Type B pancreatic cell (in vitro differentiated cells): ENCODE measurements at places on chromosomes 13 and 19.

DNA sequence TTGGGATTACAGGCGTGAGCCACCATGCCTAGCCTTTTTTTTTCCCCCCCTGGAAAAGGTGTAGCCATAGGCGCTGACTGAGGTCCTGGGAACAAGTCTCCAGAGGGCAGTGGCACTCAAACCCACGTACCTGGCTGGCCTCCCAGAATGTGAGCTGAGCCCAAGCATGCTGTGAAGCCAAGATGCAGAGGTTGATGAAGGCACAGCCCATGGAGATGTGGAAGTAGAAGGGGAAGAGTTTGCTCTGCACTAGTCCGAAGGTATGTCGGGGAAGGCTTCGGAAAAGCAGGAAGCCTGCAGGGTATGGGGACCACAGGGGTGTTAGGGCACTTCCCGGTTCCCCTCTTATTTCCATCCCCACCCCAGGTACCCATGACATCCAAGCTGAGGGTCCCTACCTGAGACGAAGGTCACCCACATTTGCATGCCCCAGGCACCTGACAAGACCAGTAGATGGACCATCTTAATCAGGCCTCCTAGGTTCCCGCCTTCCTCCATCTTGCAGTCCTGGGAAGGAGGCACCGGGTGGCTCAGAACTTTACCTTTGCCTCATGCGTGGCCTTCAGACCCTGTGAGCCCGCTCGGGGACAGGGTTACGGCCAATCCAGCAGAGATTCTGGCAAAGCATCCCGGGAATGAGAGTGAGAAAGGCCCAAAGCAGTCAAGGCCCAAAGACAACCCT lies 805 bp downstream of the TMEM205 start:
- H3K36me3 ChIP-seq: no peaks in the 10 kb centered on the region
- no peak for DNase-seq
- peaks cover 28% of the 10 kb centered on the region for H3K4me1 ChIP-seq

DNA sequence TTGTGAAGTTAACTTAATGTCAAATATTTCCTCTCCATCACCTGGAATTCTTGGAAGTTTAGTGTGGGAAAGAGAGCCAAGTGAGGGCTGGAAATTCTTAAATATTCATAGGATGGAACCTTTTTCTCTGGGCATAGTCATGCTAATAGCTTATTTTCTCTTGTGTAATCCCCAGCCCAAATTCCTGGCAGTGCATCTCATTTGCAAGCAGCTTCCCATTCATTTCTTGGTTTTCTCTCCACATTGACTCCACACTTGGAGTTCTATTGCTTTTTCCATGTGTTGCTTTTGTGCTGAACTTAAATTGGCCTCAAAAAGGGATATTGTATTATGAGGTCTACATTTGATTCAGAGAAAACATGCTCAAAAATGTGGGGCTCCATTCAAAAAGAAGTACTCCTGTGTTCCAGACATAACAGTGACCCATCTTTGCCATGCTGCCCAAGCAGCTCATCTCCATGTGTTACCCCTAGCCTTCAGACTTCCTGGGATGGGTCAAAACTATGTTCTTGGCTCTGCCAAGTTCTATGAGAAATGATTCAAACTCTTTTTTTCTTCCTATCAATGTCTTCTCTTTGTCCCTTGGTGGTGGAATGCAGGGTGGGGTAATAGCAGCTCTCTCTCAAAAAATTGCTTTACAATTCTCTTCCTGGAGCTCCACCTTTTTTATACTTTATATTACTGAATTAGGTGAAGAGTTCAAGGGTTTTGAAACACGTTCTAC lies 2471.5 kb downstream of the PCDH9 start:
- peaks cover 6% of the 10 kb centered on the region for H3K4me1 ChIP-seq
- H3K36me3 ChIP-seq: no peaks in the 10 kb centered on the region
- no peak for DNase-seq
- H3K27ac ChIP-seq: peak overlapping the region; percentile 27
- no peaks in the 10 kb centered on the region for H3K27me3 ChIP-seq

GRCh38 chr13:60511637-60512036 lies 114.6 kb downstream of the TDRD3 start:
- H3K4me3 ChIP-seq: no peak overlapping the region
- no peaks in the 10 kb centered on the region for H3K27me3 ChIP-seq
- H3K36me3 ChIP-seq: peaks cover 46% of the 10 kb centered on the region
- H3K27ac ChIP-seq: no peak overlapping the region
- H3K4me1 ChIP-seq: no peaks in the 10 kb centered on the region

DNA sequence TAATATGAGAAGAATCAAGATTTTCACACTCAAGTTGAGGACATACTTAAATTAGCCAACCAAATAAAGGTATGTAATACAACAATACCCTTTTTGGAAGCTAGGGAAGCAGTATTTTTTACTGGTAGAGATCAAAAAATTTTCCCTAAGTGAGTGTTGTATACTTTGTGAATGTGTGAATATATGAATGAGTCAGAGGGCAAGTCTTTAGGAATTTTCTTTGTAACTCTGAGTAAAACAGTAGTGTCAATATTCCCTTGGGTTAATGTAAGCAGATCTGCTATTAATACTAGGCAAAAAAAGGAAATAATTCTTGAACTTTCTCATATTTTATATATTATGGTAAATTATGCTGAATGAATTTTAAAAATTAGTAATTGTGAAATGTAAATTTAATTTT lies 1161.8 kb upstream of the MIR17HG start:
- DNase-seq: no peak
- H3K27me3 ChIP-seq: no peaks in the 10 kb centered on the region
- no peak overlapping the region for H3K4me3 ChIP-seq
- H3K27ac ChIP-seq: no peak overlapping the region
- no peaks in the 10 kb centered on the region for H3K4me1 ChIP-seq

GRCh38 chr19:15551293-15552004 lies 43.1 kb downstream of the CYP4F22 start:
- no peak overlapping the region for H3K27ac ChIP-seq
- H3K4me1 ChIP-seq: peaks cover 4% of the 10 kb centered on the region
- peaks cover 26% of the 10 kb centered on the region for H3K27me3 ChIP-seq
- no peak overlapping the region for H3K4me3 ChIP-seq

DNA sequence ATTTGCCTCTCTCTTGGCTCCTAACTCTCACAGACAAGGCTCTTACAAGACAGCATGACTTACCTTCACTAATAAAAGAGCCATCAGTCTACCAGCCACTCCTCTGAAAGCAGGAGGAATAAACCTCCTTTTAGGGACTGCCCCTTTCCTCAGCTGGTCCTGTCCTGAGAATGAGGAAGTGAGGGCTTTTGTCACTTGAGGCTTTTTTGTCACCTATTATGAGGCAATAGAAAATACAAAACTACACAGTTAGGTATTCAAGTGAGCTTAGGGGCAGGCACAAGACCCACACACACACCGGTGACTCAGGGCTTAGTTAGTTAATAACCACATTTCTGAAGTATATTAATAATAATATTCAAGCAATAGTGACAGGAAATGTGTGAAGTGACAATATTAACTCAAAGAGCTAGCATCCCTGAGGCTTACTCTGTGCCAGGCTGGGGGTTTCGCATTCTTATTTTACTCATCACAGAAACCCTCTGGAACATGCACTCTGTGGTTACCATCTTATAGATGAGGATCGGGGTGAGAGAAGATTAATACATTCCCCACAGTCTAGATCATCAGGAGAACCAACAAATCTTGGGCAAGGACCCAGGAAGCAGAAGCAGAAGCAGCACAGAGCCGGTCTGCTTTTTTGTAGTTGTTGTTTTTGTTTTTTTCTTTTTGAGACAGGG lies 379.9 kb downstream of the LIG4 start:
- H3K4me1 ChIP-seq: no peaks in the 10 kb centered on the region
- H3K27me3 ChIP-seq: peaks cover 15% of the 10 kb centered on the region
- no peak for DNase-seq

GRCh38 chr13:113863524-113864272 lies at the start of gene GAS6:
Gene GAS6, minus strand, starts transcription at chr13:113864076. Its CDS starts 156 bp downstream, at chr13:113863920.
- H3K27ac ChIP-seq: peak within 1 kb of the TSS; percentile 82
- peaks cover 31% of the 10 kb centered on the region for H3K4me1 ChIP-seq
- H3K36me3 ChIP-seq: peaks cover 8% of the 10 kb centered on the region

DNA sequence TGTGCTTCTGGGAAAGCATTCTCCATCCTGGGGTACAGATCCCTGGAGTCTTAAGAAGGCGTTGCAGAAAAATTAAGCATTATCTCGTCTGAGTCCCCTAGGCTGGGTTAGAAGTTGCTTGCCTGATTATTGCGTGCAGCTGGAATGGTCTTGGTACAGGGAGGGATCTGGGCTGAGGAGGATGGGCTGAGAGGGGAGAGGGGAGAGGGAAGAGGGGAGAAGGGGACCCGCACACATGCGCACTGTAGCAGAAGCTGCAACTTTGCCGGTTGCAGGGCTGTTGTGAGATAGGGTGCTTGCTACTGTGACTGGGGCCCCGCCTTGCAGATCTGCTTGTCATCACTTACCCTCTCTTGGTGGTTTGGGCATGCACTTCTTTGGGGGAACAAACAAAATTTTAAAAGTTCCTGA lies 316.8 kb downstream of the DLEU7 start:
- no peak overlapping the region for H3K4me3 ChIP-seq
- peaks cover 6% of the 10 kb centered on the region for H3K27me3 ChIP-seq
- peaks cover 54% of the 10 kb centered on the region for H3K4me1 ChIP-seq

GRCh38 chr13:70042193-70042592 lies 65.4 kb upstream of the ATXN8OS start:
- no peak overlapping the region for H3K4me3 ChIP-seq
- H3K36me3 ChIP-seq: no peaks in the 10 kb centered on the region
- H3K4me1 ChIP-seq: no peaks in the 10 kb centered on the region
- H3K27me3 ChIP-seq: no peaks in the 10 kb centered on the region
- no peak overlapping the region for H3K27ac ChIP-seq

DNA sequence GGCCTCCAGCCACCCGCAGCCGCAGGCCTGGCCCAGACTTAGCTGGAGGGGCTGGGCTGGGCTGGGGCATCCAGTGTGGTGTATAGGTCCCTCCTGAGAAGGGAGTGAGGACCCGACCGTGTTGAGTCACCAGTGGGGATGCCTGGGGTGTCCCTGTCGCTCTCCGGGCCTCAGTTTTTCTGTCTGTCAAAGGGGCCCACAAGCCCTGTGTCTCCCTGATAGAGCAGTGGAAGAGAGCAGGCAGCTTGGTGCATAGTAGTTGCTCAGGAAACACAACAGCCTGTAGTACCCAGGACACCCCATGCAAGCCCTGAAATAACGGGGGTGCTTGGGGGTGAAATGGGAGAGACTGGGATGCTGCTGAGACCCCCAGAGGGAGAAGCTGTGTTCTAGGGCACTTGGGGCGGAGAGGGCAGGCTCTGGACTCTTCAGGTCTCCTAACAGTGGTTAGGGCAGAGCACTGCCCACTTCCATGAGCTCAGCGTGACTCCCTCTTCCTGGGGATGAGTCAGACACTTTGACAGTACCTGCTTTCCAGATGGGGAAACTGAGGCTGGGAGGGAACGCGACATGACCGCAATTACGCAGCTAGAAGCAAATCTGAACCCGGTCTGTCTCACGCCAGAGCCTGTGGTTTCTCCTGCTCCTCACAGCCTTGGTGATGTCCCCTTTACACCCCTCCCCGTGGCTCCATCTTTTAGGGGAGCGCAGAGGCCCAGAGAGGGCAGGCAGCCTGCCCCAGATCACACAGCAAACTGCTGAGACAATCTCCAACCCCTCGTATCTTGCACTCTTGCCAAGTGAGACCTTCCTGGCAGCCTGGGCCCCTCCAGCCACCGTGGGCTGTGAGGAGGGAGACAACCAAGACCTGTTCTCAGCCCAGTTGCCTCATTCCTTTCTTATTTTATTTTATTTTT lies 692 bp downstream of the SULT2B1 start:
- H3K4me1 ChIP-seq: peaks cover 18% of the 10 kb centered on the region
- no peaks in the 10 kb centered on the region for H3K36me3 ChIP-seq
- H3K4me3 ChIP-seq: no peak overlapping the region
- peak overlapping the region; percentile 97 for H3K27ac ChIP-seq

- H3K4me3 ChIP-seq: no peak overlapping the region
- no peaks in the 10 kb centered on the region for H3K27me3 ChIP-seq
- no peaks in the 10 kb centered on the region for H3K36me3 ChIP-seq
- peaks cover 20% of the 10 kb centered on the region for H3K4me1 ChIP-seq
- no peak overlapping the region for H3K27ac ChIP-seq
Measured at GRCh38 chr13:48583859-48584311, 51.0 kb upstream of the RCBTB2 start.

DNA sequence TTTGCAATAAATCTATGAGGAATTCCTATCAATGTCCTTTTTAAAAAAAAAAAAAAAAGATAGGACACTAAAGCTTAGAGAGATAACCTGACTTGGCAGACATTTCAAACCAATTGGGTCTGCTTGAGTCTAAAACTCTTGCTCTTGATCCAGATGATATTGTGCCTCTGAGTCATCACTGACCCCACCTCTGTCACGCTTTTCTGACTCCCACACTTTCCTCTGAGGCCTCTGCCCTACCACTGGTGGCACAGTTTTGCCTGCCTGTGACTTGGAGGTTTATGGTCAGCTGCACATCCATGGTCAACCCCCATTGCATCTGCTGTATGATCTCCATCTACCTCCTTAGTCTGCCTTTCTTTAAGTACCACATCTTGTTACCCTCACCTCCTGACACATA lies 328.7 kb downstream of the SPRY2 start:
- peaks cover 11% of the 10 kb centered on the region for H3K4me1 ChIP-seq
- no peak overlapping the region for H3K27ac ChIP-seq
- no peaks in the 10 kb centered on the region for H3K27me3 ChIP-seq
- no peak for DNase-seq

DNA sequence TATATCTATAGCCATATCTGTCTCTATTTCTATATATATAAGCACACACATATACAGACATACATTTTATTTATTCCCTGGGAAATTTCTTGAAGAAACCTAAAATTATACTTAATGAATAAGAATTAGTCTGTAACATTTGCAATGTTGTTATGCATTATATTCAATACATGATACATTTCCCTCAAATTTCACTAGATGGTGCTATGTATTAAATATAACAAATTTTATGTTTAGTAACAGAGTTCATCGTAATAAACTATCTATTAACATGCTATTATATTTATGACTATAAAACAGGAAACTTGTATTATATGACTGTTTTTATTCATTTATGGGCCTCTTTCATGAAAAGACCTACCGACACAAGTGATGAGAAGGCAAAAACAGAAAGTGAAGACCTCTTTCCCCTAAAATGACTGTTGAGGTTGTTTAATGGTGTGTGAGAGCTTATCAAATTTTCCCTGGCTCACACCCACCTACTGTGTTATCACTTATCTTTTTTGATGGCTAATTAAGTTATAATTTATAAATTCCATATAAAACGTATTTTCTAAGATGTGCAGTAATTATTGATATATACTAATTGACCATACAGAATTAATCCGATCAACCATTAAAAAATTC lies 881.9 kb downstream of the SLITRK6 start:
- DNase-seq: no peak
- no peak overlapping the region for H3K27ac ChIP-seq
- no peaks in the 10 kb centered on the region for H3K36me3 ChIP-seq

DNA sequence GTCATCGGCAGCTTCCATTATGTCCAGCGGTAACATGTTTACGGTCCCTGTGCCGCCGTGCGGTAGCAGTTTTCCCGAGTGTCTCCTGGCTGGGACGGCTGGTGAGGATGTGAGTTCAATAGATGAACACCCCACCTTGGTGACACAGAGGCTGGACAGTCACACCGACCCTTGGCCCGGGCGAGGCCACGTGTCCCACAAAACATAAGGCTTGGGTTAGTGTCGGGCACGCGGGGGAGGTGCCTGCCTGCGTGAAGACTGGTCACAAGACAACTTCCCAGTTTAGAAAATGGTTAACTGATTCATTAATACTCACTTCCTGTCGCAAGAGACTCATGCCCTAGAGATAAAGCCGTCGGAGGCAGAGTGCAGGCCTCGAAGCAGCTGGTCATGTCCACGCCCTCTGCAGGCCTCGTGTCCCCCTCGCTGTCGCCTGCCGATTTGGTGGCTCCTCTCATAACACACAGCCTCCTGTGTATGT lies 17.2 kb downstream of the RASA3 start:
- DNase-seq: no peak
- H3K4me3 ChIP-seq: peak overlapping the region; percentile 55
- peak overlapping the region; percentile 76 for H3K27ac ChIP-seq
- peaks cover 55% of the 10 kb centered on the region for H3K4me1 ChIP-seq

GRCh38 chr19:8367327-8368001 lies 3.5 kb downstream of the ANGPTL4 start:
- H3K27ac ChIP-seq: peak overlapping the region; percentile 79
- peak overlapping the region; percentile 75 for H3K4me3 ChIP-seq
- no peaks in the 10 kb centered on the region for H3K36me3 ChIP-seq
- H3K4me1 ChIP-seq: peaks cover 26% of the 10 kb centered on the region
